ENCODE measurements at places on chromosomes 16 and 17.
A peak's percentile ranks its signal among the peaks of the same experiment; 100 is the strongest.

DNA sequence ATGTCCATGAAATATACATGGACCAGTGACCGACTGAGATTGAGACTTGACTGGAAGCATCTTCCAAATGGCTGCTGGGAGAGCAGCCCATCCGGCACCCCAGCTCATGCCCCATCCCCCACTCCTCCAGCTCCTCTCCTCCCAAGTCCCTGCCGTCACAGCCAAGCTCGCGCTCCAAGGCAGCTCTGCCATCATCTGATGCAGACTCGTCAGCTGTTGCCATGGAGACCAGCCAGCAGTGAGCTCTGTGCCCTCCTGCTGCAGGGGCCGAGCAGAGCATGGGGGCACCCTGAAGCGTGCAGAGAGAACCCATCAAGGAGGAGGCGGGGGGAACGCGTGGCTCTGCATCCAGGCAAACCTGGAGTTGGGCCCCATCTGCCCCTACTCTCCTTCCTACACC lies 74.5 kb upstream of the TNRC6C start:
- DNase-seq: no peak

DNA sequence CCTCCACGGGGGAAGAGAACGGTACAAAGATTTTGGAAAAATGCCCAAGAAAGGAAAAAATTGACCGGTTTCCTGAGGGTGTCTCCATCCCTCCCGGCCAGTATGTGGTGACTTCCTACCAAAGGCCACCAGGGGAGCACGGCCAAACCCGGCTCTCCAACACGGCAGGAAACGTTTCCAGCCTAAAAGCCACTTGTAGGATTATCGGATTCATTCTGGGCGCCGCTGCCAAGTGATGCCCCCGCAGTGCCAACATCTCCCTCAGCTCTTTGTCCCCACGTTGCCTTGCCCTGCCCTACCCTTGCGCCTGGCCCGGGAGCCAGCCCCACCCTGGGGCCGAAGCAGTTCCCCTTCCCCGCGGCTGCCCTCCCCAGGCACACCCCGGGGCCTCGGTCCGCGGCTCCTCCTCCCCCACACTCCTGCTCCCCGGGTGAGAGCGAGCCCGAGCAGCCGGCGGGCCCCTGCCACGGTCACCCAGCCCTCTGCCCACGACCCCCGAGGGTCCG lies 688 bp downstream of the CRK start:
- no peak for DNase-seq

DNA sequence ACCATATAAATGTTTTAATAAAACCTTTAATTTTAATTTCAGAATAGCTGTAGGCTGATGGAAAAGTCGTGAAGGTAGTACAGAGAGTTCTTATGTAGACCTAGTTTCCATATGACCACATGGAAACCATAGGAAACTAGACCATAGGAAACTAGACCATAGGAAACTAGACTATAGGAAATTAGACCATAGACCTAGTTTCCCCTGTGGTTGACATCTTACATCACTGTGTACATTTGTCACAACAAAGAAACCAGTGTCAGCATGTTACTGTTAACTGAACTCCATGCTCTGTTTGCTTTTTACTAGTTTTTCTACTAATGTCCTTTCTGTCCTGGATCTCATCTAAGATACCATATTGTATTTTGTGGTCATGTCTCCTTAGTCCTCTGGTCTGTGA lies 14.6 kb downstream of the NUDT7 start:
- DNase-seq: no peak

DNA sequence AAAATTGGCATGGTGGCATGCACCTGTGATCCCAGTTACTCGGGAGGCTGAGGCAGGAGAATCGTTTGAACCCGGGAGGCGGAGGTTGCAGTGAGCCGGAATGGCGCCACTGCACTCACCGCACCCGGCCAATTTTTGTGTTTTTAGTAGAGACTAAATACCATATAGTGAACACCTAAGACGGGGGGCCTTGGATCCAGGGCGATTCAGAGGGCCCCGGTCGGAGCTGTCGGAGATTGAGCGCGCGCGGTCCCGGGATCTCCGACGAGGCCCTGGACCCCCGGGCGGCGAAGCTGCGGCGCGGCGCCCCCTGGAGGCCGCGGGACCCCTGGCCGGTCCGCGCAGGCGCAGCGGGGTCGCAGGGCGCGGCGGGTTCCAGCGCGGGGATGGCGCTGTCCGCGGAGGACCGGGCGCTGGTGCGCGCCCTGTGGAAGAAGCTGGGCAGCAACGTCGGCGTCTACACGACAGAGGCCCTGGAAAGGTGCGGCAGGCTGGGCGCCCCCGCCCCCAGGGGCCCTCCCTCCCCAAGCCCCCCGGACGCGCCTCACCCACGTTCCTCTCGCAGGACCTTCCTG lies at the start of gene HBQ1:
TSS of gene HBQ1 (plus strand) at position 359 of the 575 bp plus-strand sequence. CDS start at position 387, 28 bp downstream.
- DNase-seq: no peak

DNA sequence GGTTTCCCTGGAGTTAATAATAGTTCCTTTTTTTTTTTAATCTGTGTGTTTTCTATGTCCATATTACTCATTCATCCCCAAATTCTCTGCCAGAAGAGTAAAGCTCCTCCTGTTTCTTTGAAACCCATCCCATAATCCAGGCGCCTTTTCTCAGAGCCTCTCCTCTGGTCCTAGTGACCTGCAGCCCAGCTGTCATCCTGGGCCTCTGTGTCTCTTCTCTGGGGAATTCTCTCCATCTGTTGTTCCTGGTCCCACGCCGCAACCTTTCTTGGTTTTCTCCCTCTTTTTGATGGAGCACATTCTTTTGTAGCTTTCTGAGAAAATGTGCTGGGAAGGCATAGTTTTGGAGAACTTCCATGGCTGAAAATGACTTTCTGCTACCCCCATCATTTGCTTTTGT lies 10.2 kb downstream of the KATNB1 start:
- DNase-seq: no peak

GRCh38 chr16:53789137-53789536 lies 85.2 kb downstream of the FTO start:
- DNase-seq: no peak

- DNase-seq: no peak
These were observed 22.0 kb downstream of the GOSR2 start for GRCh38 chr17:46944931-46945330.

DNA sequence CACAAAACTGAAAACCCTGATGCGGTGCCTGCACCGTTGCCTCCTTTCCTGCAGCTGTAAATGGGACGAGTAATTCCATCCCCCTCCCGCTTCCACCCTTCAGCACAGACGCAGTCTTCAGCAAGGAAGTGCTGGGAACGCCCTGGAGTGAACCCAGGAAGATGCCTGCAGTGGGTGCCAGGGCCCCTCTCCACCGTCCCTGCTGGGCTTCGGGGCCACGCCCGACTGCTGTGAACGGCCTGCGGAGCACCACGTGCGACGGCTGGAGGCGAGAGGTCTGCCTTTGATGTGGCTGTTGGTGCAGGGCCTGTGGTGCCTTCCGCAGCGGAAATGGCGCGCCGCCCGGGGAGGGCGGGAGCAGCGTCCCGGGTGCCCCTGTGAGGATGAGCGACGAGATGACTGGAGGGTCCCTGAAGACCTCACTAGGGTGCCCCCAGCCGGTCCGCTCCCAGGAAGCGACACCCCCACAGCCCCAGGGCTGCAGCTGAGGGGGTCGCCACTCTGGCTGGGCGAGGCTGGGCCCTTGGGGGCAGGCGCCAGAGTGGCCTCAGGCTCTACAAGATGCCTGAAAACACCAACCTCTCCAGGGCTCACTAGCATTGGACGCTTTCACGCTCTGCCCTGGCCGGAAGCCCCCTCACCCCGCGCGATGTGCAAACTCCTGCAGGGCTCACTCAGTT lies 749 bp upstream of the MC1R start:
- peak; percentile 70 for DNase-seq

- DNase-seq: no peak
These were observed 11.9 kb downstream of the KIF19 start for GRCh38 chr17:74337834-74338500.

DNA sequence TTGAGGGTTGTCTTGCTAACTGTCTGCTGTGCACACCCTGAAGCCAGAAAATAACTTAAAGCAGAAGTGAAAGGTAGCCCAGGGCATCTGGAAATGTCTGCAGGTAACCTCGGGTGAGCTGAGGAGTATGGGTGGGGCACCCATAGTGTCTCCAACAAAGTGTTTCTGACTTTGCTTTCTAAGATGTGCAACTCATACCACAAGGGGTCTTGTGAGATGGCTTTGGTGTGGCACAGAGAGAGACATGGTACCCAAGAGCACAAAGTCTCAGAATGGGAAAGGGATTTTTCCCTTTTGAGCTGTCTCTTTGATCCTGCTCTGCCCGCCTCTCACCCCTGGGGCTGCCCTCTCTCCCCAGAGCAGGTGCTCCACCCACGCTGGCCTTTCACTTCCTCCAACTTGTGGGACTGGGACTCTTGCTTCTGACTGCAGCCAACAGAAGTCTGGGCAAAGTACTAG lies 6.9 kb downstream of the CHD9 start:
- DNase-seq: no peak

DNA sequence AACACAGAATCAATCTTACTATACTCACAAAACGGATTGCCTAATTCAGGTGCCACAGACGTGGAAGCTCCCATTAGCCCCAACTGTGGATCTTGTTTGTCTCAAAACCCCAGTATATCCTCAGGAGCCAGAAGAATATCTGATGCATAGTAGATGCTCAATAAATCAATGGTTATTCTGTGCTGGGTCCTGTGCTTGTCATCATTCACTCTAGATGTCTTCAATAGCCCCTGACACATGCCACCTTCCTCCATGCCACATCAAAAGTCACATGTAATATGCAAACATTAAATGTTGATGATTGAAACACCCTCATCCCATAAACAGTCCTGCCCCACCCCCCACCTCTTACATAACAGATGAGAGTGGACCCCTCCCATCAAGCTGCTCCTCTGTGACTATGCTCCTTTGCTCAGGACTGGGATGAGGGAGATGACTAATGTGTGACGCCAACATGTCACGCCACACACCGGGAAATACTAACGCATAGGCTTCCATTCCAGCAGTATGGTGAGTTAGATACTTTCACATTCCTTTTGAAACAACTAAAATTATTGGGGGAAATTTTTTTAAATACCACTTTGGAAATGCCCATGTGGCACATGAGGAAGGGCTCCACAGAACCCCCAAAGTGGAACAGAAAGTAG lies 267.6 kb upstream of the SDK2 start:
- no peak for DNase-seq

DNA sequence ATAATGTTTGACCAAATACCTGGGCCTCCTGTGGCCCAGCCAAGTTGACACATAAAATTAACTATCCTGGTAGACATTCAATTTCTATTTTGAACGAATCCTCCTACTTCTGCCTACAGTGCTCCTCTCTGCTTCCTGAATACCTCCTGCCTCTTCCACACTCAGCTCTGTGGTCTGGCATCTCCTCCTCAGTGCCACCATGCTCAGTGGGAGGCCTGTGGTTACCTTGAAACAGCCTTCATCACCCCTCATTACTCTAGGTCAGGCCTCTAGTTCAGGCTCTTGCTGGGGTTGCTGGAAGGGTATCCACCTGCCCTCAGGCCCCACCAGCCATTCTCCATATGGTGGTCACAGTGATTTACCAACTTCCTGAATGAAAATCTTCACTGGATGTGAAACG lies 5.1 kb downstream of the LYRM9 start:
- DNase-seq: no peak

- DNase-seq: no peak
These were observed 214.3 kb upstream of the CDH11 start for GRCh38 chr16:65336160-65336559.

DNA sequence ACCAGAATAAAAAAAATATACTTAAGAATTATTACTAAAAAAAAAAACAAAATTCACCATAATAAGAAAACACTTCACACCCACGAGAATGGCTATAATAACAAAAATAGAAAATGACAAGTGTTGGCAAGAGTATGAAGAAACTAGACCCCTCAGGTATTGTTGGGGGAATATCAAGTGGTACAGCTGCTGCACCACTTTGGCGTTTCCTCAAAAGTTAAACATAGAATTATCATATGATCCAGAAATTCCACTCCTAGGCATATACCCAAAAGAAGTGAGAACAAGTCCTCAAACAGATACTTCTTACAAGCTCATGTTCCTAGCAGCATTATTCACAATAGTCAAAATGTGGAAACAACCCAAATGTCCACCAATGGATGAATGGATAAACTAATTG lies 26.3 kb downstream of the AMFR start:
- no peak for DNase-seq

- no peak for DNase-seq
These were observed 6.8 kb downstream of the CDK5R1 start for GRCh38 chr17:32493571-32493970.

GRCh38 chr17:27762527-27763305 lies 37.6 kb downstream of the NOS2 start:
- DNase-seq: no peak

GRCh38 chr16:54932021-54932660 lies 1.5 kb downstream of the IRX5 start:
- no peak for DNase-seq

DNA sequence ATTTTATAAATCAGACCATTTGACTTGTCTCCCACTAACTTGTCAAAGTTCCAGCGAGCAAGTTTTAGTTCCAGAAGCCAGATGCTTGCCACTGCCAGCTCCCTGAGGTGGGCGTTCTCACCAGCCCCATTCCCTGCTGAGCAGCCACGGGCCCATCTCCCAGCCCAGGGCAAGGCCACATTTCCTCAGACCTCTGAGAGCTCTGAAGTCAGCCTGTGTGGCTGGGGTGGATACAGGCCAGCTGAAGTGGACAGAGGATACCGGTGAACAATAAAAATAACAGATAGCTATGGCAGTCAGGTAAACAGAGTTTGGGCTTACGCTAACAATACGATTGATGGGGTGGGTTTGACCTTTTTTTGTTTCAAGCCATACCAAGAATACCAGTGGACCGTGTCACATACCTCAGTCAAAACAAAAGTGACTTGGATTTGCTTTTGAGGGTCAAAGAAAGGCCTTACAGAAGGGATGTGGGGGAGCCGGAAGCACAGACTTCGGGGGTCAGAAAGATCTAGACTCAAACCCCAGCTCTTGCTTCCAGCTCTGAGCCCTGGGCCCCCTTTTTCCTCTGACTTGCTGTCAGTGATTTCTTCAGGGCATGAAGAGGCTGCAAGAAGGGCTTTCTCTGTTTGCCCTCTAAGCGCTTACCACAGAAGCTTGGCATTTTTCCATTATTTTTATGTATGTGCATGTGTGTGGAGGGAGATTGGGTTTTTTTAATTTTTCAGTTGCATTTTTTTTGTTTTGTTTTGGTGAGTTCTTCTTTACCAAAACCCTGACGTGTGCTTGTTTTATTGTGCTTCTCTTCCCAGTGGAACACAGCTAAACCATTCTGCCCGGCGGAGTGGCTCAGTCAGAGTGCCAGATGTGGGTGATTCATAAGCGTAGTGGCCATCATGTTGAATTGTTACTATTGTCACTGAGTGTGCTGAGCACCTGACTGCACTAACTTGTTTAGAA lies 109.9 kb downstream of the GNAO1 start:
- no peak for DNase-seq
